Cortex of kidney (tissue), 1 donor: ENCODE measurements at places on chromosomes 7 and 10.

DNA sequence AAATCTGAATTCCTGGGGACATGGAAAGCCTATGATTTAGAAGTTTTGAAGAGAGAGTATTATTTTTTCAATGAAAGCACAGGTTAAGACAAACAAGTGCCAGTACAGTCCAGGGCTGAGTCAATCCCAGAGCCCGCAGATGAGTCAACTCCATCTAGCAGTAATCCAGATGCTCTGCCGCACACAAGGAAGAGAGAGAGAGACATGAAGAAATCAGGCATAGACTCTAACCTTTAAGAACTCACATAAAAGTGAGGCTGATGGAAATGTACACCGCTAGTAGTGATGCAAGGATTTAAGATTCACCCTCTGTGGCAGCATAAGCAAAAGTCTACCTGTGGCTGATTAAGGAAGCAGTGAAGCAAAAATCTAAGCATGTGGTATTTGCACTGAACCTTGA, 651.5 kb downstream of the TNS3 start:
- DNase-seq = no peak

- DNase-seq = no peak
These were observed 85.0 kb downstream of the PODXL start for GRCh38 chr7:131471250-131472004.

DNA sequence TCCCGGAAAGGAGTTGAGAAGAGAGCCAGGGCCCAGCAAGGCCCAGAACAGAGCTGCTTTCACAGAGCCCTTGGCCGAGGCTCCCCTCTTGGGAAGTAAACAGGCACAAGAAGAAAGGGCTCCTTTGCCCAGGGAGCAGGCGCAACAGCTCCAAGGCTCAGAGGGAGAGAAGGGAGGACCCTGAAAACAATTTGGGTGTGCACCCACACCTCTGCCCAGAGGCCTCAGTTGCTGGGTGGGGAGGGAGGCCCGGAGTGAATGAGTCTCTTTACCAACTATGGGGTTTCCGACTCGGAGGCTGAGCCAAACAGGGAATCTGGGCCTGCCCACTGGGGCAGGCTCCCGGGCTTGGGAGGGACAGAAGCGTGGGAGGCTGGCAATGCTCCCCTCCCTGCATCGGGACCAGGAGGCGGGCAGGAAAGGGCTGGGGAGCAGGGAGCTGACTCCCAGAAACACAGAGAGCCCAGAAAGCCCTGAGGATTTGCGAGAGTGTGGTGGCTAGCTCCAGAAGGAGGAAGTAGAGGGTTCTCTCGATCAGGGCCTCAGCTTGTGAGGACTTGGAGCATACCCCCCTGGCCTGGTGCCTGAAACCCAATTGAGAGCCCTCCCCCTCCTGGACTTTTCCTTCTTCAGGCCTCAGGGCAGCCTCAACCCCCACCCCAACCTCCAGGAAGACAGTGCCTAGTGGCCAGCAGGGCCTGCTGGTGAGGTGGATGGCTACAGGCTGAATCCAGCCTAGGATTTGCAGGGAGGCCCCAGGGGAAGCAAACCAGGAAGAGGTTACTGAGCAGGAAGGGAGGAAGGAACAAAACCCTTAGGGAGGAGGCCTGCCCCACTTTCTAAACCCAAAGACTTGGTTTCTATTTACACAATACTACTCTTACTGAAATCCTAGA, 6.2 kb downstream of the C10orf105 start:
- DNase-seq = no peak

DNA sequence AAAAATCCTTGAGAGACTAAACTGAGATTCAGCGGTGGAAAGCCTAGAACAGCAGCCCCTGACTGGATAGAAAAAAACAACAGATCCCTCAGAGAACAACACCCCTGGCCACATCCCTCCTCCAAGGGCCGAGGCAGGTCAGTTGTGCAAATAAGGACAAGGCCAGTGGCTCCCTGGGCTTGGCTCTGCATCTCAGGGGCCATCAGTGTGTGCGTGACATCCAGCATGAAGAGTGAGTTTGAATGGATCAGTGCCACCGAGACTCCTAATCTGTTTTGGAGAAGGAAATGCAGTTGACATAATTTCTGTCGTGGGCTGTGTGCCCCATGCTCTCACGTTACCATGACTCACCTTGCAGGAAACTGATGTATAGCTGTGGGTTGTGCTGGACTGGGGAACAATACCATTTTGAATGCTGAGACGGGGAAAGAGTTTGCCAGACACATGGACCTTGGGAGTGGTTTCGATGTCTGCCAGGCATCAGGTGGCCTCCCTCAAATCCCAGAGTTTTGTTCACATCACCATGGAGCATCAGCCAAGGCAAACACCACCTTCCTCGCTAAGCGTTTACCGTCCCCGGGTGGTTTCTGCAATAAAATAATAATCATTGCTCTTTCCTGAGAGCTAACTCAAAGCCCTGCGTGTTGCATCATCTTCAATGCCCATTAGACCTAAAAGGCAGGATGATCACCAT, 153.2 kb upstream of the FZD8 start:
- no peak for DNase-seq

GRCh38 chr7:27097686-27098577, 2.1 kb upstream of the HOXA1 start:
- no peak for DNase-seq

GRCh38 chr7:73907554-73908122, 46.7 kb downstream of the TMEM270 start:
- no peak for DNase-seq

- DNase-seq = no peak
These were observed 14.4 kb downstream of the MARCHF5 start for GRCh38 chr10:92305133-92306072.

GRCh38 chr7:8343556-8343955, 81.6 kb upstream of the ICA1 start:
- DNase-seq = no peak
